Stimulated activated CD4-positive, alpha-beta T cell treated with anti-CD3 and anti-CD28 coated beads, Interleukin-4, amount 100 ng/mL, for 1 hour (primary cell): ENCODE measurements at places on chromosomes 1 and 21.

DNA sequence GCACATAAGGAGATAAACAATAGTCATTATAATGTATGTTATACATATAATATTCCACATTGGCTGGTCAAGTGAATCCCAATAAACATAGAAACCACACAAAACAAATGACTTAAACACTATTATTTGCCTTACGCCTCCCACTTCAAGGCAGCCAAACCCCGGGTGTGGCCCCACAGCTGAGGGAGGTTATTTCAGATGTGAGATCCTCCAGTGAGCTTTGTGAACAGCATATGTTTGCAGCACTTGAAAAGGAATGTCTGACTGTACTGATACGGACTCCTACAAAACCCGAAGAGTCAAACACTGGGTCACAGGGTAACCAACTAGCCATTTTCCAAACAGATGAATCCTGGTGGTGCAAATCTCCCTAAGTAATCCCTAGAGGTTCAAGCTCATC is 27.1 kb upstream of the DISP1 start:
- DNase-seq: no peak

DNA sequence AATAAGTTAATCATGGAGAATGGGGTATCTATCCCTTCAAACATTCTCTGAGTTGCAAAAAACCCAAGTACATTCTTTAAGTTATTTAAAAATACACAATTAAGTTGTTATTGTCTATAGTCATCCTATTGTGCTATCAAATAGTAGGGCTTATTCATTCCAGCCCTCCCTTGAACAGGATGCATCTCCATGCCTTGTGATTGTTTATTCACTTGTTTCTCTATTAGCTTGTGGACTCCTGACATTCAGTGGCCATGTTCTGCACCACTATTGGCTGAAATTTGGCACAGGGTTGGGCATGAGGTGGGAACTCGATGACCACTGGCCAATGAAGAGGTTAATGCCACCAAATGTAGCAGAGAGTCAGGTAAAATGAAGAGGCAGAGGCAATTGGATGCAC is 272.8 kb downstream of the TNR start:
- DNase-seq: no peak

GRCh38 chr1:179448437-179449149 is 82.8 kb downstream of the AXDND1 start:
- no peak for DNase-seq

GRCh38 chr1:42043182-42043581 is 110.0 kb upstream of the GUCA2B start:
- DNase-seq: no peak

GRCh38 chr1:6580119-6580592 is 362 bp downstream of the ZBTB48 start:
- no peak for DNase-seq

DNA sequence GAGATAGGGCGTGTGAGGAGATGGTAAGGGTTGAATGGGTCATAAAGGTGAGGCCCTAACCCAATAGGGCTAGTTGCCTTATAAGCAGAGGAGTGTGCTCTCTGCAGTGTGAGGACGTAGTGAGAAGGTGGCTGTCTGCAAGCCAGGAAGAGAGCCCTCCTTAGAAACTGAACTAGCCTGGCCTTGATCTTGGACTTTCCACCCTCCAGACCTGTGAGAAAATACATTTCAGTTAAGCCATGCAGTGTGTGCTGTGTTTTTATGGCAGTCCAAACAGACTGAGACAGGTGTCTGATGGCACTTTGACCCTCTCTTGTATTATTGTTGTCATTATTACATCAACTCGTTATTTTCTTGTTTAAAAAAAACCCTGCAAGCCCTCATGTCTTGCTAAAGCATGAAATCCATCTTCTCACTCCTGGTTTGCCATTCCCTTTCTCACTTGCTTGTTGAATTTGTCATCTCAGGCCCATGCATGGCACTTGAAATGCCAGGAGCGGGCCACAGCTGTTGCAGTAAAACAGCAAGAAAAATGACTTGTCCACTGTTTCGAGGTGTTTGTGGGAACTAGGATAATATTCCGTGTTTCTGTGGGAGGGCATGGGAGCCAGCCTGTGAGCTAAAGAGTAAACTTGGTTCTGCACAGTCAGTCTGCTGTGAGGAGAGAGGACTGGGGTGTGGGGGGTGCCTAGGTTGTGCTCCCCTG is 78.6 kb downstream of the STUM start:
- DNase-seq: no peak
